Fibroblast of skin of right biceps (primary cell): ENCODE measurements at places on chromosomes 5 and 9.

DNA sequence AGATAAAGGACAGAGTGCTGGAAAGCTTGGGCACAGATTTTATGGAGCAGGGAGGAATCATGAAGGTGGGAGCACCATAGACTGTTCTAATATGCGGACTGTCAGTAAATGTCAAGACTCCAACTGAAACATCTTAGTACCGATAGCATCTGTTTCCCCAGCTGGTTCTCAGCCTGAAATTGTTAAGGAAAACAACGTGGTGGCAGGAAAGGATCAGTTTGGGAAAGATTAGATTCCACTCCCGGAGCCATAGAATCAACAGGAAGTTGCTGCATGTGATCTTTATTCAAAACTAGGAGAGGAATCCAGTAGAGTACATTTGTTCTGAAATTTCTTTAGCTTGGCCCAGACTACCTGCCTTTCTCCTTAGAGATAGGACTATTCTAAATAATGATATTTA is 559.1 kb downstream of the CSNK1G3 start:
- no peak for DNase-seq

- DNase-seq = no peak
Observed at GRCh38 chr9:85038824-85039608, 369.5 kb downstream of the NTRK2 start.

DNA sequence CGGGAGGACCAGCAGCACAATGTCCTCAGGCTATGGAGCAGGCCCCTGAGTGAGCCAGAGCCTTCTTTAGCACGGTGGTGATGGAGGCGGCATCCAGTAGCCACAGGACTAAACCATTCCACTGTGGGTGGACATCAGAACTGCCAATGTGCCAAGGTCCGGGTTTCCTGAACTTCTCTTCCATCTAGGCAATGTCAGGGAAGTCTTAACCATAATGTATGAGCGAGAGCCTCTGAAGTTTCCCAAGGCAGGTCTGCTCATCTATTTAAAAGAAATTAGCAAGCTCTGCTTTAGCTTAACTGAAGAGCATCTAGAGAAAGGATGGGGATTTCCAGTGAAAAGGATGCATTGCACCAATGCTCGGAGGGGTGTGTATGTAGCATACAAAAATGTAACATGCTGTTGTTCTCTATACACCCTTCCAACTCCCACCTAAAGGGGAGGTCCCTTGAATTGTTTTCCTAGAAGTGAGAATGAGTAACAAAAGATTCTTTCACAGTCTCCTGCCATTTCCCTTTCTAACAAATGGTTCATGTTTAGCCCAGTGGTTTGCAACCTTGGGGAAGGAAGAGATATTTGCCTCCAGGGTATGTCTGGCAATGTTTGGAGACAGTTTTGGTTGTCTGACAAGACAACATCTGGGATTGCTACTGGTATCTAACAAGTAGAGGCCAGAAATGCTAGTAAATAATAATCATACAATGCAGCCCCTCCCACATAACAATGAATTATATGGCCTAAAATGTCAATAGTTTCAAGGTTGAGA is 6.1 kb upstream of the RXFP3 start:
- no peak for DNase-seq

DNA sequence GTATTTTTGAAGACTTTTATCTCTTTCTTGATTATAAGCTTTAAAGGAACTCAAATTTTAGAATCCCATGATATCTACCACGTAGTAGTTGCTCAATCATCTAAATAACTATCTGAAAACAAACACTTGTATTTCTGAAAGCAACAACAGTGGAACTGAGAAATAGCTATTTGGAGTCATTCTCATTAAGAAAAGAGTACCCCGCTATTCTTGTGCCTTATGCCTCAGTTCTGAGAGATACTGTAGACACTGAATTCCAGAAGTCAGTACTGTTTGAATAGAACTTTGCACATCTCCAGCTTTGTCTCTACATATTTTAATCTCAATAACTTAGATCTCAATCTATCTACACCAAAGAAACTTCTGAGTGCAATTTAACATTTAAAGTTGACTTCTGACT is 11.4 kb downstream of the CHD1 start:
- no peak for DNase-seq

- DNase-seq = peak; percentile 46
Observed at GRCh38 chr5:123089914-123090660, 1.0 kb downstream of the PRDM6 start.
